Caco-2 (cell line): ENCODE measurements at places on chromosomes 3 and 15. TPM values are rescaled to one million over a fixed set of nuclear protein-coding genes. Genes with fewer than 3 reads are reported as not detected.

AGBL1 gene
- not detected in 2 replicates for total RNA-seq

DNA sequence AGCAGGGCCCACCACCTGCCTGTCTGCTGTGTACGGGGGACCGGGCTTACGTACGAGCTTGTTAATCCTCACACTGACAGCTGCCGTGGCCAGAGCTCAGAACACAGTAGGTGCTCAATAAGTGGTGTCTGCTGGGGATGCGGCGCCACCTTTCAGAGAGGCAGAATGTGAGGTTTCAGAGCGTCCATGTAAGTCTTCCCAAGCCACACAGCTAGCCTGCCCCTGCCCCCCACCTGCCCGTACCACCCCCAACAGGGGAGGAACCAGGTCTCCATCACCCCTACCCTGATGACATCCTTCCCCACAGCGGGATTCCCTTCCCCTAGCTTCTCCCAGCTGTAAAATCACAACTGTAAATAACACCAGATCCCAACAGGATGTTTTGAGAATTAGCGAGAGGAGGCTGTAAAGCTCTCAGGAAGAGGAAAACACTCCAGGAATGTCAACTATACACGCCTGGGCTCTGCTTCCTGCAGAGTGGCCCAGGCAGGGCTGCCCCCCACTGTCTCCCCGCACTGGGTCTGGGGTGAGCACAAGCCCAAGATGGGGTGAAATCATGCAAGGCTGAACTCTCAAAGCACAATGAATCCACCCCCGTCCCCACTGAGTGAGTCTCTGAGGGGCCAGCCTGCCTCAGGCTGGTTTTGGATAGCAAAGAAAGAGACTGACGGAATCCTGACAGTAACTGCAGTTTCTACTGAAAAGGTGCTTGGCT, 250.1 kb upstream of the LYSMD4 start:
- DNase-seq: no peak

DNA sequence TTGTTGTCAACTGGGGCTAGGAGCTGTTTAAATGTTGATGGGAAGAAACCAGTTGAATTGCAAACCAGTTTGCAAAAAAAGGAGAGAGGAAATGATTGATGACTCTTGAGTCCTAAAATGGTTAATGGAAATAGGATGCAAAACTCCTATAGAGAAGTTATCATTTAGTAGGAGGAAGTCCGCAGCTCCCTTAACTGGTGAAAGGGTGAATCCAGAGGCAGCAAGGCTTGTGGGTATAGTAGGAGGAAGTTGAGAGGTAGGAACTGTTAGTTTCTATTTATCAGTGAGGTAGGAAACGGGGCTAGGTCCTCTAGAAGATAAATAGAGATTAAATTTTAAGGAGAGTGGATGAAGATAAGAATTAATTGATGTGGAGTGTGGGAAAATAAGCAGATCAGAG, 15.4 kb downstream of the IREB2 start:
- DNase-seq: no peak

SLC22A14 gene
- 0.14 and 0.23 TPM in 2 replicates for total RNA-seq

- DNase-seq: no peak
Observed at GRCh38 chr3:66797889-66798560, 200.1 kb upstream of the KBTBD8 start.

GHSR gene
- total RNA-seq: not detected in 2 replicates

DNA sequence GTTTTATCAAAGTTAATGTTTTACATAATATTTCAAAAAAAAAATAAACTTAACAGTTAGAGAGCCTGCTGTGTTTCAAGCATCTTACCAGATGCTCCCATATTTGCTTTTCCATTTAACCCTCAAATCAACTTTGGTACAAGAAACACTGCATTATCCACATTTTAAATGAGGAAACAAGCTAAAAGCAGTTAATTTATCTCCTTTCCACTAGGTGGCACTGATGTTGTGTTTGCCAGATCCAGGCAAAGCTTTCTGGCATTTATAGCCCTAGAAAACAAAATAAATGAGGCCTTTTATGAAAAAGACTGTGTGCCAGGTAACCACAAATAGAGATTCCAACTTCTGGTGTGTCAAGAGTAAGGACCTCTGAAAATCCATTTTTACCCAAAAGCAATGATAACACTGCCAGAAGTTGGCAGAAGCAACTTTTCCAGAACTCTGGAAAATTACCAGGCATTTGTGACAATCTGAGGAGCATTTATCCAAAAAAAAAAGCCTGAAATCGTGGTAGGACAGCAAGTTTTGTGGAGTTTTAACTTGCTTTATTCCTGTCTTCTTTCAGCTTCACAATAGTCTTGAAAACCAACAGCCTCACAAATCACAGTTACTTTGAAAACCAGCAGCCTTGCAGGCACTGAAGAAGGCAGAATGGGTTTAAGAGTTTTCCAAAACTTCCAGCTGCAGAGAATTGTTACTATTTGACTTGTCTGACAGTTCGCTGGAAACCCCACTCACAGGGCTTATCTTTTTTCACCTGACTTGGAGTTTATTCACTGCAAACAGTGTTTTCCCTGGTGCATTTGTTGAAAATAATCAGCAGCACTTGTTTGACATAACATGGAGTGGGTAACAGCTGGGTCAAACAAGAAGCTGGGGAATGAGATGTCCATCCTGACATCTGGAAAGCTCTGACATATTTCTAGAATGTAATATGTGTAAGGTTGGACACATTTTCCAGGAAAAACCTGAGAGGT, 9.2 kb downstream of the FAM162A start:
- DNase-seq: no peak

DNA sequence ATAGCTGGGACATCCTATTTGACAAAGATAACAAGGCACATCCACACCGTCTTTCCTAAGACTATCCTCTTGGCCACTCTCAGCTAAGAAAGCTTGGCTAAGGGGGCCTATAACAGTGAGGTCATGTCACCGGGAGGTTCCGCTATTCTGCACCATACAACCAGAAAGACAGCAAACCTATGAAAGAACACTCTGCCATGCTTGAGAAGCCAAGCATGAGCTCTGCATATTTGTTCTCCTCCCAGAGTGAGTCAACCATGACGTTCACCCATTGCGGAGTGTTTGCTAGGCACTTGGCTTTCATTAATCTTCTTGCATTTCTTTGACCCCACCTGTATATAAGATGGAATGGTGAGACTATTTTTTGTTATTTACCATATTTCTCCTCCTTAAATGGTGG, 141.2 kb downstream of the GMNC start:
- DNase-seq: no peak
